Cardiac muscle cell (in vitro differentiated cells and primary cell): ENCODE measurements at places on chromosomes 5 and 9.

GRCh38 chr9:127550751-127551150, 61.3 kb upstream of the STXBP1 start:
- DNase-seq = no peak

- no peak for DNase-seq
Measured at GRCh38 chr9:134059661-134060395, 8.0 kb downstream of the BRD3 start.

DNA sequence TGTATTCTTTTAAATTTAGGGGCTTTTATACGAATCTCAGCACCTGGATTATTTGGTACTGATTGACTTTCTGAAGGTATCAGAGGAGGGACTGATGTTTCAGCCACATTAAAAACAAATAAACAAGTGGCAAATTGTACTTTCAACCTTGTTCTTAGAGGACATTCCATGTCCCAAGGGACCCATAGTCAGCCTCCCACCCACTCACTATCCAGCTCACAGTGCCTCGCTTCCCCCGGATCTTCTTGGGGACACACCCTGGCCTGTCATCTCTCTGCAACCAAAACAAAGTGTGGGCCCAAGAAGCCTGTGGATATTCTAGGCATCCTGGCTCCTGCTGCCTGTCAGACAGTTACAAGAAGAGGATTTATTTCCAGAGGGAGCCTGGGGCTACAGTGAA, 8.8 kb upstream of the BOD1 start:
- DNase-seq = no peak

DNA sequence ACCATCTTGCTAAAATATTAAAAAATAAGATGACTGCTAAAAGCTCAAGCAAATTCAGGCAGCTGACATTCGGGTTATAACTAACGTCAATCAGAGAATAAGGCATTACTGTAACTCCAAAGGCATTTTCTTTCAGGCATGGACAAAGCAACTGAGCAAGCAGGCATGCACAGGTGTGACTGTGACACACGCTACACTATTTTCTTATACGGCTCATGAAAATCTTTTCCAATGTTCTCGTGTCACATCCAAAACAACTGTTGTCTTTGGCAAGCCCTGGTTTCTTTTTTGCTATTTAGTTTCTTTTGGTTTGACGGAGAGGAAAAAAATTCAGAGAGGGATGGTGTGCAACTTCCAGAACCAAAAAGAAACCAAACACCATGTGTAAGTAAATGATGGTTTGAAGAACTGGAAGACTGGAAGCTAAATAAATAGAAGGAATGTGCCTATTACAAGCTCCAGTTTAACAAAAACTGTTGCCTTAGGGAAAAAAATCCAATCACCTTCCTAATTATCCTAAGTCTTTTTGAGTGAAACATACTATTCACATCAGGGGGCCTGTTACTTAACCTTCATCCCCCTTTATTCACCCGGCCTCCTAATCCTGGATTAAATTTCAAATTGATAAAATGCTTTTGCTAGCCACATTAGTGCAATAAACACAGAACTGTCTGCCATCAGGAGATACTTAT, 277.6 kb downstream of the PSAT1 start:
- DNase-seq = no peak

DNA sequence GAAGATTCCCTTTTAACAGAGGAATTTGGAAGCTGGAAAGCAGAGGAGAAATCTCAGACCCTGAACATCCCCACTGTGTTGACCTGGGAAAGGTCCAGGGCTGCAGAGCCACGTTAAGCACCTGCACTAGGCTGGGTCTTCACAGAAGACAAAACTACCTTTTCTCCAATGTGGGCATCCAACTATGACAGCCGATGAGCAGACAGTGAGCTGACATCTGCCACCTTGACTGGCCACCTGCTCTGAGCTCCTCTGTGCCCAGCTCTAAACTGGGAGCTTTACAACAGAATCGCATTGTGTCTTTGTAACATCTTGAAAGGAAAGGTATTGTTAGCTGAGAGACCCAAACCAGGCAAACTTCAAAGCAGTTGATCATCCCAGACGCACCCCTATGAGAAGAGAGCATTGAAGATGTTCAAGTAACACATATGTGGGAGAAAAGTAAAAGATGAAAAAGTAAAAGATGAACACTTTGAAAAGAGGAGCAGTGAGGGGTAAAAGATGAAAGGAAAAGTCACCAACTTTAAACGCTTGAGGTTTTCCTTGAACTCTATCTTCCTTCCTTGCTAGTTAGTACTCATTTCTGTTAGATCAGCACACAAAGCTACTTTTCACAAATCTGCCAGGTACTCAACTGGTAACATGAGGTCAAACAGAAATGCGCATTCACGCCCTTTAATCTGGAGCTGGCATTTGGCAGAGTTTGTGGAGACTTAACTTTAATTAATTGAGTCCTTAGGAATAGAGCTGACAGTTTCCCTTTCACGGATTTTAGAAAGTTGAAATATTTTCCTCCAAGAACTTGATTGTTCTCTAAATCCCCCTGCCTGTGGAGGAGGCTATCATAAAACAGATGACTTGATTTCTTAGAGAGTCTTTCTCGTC, 53.2 kb upstream of the CTXN3 start:
- no peak for DNase-seq

GRCh38 chr5:127085371-127085770, 12.1 kb upstream of the C5orf63 start:
- no peak for DNase-seq

- DNase-seq = no peak
Measured at GRCh38 chr5:115298811-115299210, 2.4 kb upstream of the CCDC112 start.

DNA sequence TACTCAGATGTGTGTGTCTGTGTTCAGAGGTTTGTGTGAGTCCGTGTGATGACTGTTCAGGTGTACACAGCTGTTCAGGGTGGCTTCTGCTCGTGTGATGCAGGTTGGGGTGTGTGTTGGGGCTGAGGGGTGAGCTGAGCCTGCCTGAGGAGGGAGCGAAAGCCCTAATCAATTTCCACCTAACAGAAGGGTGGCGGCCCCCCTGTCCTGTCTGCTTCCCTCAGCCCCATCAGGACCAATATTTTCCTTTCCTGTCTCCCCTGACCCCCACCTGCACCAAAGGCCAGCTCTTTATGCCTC, 30.2 kb downstream of the LHX2 start:
- no peak for DNase-seq
